MCF 10A (cell line): ENCODE measurements at places on chromosomes 16 and 17. TPM values are rescaled to one million over a fixed set of nuclear protein-coding genes. Genes with fewer than 3 reads are reported as not detected.

PEX12 gene
- 5.8 and 6.8 TPM in 2 replicates for total RNA-seq

TOX3 gene
- not detected in 2 replicates for total RNA-seq

TPSG1 gene
- not detected in 2 replicates for total RNA-seq

NECAB2 gene
- 2.3 and 3.6 TPM in 2 replicates for total RNA-seq

SCNN1G gene
- total RNA-seq, result 7.9 and 11.9 TPM in 2 replicates

BICDL2 gene
- 0.23 and 0.39 TPM in 2 replicates for total RNA-seq

UTS2R gene
- total RNA-seq, result not detected in 2 replicates

ALDH3A1 gene
- total RNA-seq, result 4.9 and 13.4 TPM in 2 replicates

MYL11 gene
- total RNA-seq, result 1.2 and 1.6 TPM in 2 replicates

OMG gene
- total RNA-seq, result 0.16 TPM in 1 of 2 replicates, not detected in the other

MT1G gene
- not detected in 2 replicates for total RNA-seq

FBXW10B gene
- total RNA-seq, result 3.4 and 5.3 TPM in 2 replicates

ZNF750 gene
- total RNA-seq, result 0.14 TPM in 1 of 2 replicates, not detected in the other

SPPL2C gene
- not detected in 2 replicates for total RNA-seq

TSPOAP1 gene
- not detected in 2 replicates for total RNA-seq

POLG2 gene
- total RNA-seq, result 27.5 and 29.4 TPM in 2 replicates

MGAT5B gene
- 1.3 and 1.7 TPM in 2 replicates for total RNA-seq

VAT1 gene
- 61.0 and 105 TPM in 2 replicates for total RNA-seq

KRT24 gene
- not detected in 2 replicates for total RNA-seq

SERPINF2 gene
- 0.56 and 0.66 TPM in 2 replicates for total RNA-seq

OTOA gene
- total RNA-seq, result 0.12 and 0.17 TPM in 2 replicates

CCDC144A gene
- total RNA-seq, result 7.2 and 10.0 TPM in 2 replicates

OTOP2 gene
- not detected in 2 replicates for total RNA-seq

RNF157 gene
- 0.17 and 0.44 TPM in 2 replicates for total RNA-seq

DNAH9 gene
- total RNA-seq, result 0.44 TPM in 1 of 2 replicates, not detected in the other

PERCC1 gene
- total RNA-seq, result not detected in 2 replicates

SLC5A11 gene
- not detected in 2 replicates for total RNA-seq

NFATC3 gene
- total RNA-seq, result 18.5 and 24.1 TPM in 2 replicates

TMC6 gene
- total RNA-seq, result 3.1 and 7.3 TPM in 2 replicates

TNFRSF12A gene
- 436 and 641 TPM in 2 replicates for total RNA-seq

CHP2 gene
- not detected in 2 replicates for total RNA-seq

KRT20 gene
- total RNA-seq, result not detected in 2 replicates

HIRIP3 gene
- total RNA-seq, result 12.9 and 20.7 TPM in 2 replicates
